ENCODE measurements at places on chromosomes 16 and 17.

DNA sequence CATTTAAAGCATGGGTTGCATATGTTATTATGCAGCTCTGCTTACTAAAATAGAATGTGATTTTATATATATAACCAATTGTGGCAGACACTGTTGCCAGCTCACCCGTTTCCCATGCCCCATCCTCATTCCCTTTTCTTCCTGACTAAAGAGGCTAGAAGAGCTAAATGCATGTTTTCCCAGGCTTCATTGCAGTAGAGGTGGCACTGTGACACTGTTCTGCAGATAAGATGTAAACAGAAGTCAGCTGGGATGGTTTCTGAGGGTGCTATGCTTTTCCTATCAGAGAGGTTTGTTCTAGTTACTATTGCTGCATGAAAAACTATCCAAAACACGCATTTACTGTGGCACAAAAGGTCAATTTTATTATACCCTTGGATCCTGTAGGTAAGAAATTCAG is 5.7 kb upstream of the TOB1 start:
- no peak for DNase-seq

DNA sequence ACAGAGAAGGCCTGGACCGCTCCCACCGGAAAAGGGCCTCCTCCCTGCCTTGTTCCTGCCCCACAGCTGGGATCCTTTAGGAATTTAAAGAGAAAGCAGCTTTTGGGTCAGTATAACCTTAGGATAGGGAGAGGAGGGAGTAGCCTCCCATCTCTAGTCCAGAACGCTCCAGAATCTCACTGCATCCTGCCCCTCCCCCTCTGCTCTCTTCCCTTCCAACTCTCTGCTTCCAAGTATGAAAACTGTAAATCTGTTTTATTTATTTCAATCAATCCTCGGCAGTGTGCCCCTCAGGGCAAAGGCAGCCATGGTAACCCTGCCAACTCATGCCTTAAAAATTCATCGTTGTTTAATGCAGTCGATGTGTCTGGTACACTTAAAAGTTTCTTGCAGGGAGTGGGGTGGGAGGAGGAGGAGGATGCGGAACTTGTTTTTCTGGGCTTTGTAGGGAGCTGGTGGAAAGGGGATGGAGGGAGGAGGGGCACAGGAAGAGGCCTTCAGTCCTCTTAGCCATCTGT is 21.2 kb upstream of the MTSS2 start:
- DNase-seq, result no peak

DNA sequence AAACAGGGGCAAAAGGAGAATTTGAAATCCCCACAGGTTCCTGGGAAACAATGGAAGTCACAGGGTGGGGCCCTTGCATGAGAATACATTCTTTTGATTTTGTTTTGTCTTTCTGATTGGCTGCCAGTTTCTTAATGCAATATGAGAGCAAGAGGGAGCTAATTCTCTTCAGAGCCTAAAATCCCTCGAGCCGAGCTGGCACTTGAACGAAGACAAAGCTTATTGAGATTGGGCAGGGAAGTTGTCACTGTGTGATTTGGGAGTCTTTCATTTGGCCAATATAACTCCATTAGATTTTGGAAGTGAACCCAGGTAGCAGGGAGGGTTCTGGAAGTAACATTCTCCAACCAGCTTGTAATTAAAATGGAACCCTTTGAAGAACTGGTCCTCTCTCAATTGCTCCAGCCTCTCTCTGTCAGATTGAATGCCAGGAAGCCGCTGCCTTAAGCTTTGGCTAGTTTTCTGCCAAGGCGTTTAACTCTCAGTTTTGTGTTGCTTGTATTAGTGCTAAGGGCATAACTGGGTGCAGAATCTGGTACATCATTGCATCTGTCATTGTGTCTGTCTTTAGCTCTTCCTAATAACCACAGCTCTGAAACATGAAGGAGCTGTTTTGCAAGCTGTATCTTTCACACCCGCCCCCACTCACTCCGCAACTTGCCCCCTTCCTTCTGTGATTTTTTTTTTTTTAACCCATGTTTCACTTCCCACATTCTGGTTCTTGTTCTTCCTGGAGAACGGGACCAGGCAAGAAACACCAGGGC is 272.0 kb downstream of the MAF start:
- DNase-seq, result no peak

GRCh38 chr17:58317421-58318064 is 11.1 kb downstream of the TSPOAP1 start:
- peak; percentile 37 for DNase-seq

DNA sequence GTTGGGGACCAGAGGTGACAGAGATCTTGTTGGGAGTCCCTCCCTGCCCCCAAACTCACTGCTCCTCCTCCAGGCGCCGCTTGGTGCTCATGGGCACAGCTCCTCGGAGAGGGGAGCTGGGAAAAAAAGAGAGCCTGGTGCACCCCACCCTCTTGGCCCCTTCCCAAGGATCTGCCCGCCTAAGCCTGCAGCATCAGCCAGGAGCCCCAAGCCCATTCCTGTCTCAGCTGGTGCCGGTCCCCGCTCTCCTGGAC is 400 bp downstream of the HCFC1R1 start:
- DNase-seq, result no peak

DNA sequence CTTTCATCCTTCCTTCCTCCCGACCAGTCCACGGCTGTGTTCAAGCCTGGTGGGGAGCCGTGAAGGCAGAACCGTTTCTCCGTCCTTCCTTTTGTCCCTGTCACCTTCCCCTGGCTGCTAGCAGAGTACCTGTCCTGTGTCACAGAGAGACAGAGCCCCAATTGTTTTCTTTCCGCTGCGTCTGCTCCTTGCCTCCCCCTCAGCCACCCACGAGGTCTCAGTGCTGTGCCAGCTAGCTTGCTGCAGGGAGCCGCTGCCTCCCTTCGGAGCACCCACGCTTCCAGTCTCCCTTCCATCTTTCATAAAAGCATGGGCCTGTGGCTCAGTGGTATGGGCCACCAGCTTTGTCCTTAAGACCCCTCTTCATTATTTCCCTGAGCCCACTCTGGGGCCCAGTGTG is 62.2 kb downstream of the MPRIP start:
- no peak for DNase-seq

DNA sequence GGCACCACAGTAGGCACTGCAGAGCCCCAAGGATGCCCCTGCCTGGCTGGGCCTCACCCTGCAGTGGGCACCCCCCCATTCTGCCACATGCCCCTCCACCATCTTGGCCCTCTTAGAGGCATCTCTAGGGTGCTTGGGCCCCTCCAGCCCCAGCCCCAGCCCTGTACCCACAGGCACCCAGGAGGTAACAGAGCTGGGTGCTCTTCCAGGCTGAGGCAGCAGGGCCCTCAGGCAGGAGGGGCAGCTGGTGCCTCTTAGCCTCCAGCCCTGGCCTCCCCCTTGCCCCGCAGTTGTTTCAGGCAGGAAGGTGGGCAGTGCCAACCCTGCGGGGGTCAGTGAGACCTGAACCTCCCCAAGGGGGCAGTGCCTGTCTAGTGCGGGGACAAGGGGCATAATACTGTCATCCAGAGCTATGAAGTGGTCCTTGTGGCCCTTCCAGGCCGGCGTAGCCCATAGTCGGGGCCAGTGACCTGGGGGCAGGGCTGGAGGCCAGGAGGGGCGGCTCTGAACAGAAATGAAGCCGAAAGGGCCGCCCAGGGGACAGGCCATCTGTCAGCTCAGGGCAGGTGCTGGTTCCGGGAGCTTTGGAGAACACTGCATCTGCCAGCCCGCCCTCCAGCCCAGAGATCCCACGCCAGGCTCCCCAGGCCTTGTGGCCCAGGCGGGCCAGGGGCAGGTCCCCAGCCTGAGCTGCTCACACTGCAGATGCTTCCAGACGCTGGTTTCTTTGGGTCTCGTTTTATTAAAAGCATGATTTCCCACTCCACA is 4.9 kb upstream of the AATK start:
- DNase-seq, result no peak

GRCh38 chr17:73005360-73005759 is 87.1 kb downstream of the SLC39A11 start:
- no peak for DNase-seq

- no peak for DNase-seq
Measured at GRCh38 chr16:3637371-3637923, 17.0 kb upstream of the DNASE1 start.
